Right atrium auricular region (tissue), 2 donors: ENCODE measurements at places on chromosomes 11 and 22.

GRCh38 chr11:121321614-121322243 is 29.2 kb downstream of the SC5D start:
- no peak for DNase-seq

DNA sequence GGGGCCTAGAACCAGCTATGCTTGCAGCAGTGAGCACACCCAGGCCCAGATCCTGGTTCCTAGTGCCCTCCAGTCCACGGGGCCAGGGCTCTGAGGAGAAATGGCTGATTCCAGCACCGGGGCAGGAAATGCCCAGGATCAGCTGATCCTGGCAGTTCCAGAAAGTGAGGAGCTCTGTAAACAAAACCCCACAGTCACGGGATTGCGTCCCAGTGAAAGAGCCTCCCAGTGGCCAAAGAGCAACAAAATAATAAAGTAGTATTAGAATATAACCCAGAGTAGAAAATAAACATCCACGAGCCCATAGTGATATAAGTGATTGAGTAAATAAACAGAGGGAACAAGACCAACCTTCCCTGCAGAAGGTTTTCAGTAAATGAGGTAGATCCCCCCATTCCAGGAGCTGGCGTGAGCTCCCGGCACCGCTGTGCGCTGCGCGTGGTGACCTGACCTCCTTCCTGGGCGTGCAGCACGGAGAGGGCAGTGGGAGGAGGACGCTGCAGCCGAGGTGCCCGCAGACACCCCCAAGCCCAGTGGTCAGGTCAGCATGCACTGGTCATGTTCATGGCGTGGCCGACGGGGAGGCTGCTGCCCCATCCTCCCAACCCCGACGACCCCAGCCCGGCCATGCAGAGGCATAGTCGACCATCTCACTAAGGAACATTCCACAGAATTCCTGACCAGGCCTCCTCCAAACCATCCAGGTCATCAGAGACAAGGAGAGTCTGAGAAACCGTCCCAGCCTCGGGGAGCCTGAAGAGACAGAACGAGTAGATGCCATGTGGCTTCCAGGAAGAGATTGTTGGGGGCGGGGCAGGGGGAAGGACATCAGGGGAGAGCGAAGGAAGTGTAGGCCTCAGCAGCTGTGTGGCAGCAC is 19.8 kb downstream of the PTDSS2 start:
- peak; percentile 80 for DNase-seq

- DNase-seq, result no peak
These were observed 14.8 kb upstream of the PRSS23 start for GRCh38 chr11:86785576-86785975.

DNA sequence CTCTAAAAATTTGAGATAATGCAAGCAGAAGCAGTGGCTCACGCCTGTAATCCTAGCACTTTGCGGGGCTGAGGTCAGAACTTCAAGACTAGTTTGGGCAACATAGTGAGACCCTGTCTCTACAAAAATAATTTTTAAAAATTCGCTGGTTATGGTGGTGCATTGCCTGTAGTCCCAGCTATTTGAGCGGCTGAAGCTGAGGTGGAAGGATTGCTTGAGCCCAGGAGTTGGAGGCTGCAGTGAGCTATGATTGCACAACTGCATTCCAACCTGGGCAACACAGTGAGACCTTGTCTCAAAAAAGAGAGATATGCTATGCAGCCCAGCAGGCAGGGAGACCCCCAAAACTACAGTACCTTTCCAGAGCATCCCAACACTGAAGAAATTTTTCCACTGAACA is 2.3 kb downstream of the CTSC start:
- DNase-seq, result no peak

DNA sequence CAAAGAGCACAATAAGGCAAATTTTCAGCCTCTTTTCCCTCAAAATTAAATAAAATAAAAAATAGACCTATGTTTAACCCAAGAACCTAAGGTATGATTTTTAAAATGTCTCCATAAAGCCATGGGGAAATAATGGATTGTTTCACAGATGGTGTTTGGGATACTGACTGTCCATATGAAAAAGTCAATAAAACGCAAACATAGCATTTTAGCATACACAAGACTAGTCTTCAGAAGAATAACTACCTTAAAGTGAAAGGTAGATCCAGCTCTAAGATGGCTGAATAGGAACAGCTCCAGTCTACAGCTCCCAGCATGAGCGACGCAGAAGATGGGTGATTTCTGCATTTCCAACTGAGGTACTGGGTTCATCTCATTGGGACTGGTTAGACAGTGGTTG is 16.1 kb downstream of the PTH start:
- DNase-seq, result no peak

GRCh38 chr11:73999581-74000306 is 9.1 kb downstream of the UCP3 start:
- no peak for DNase-seq

- no peak for DNase-seq
These were observed 303.5 kb upstream of the PDGFD start for GRCh38 chr11:104467404-104467803.

- peak; percentile 88 for DNase-seq
These were observed 28.8 kb downstream of the TOB2 start for GRCh38 chr22:41417622-41418390.

GRCh38 chr22:30717331-30717921 is 22.8 kb downstream of the OSBP2 start:
- no peak for DNase-seq

- DNase-seq, result peak; percentile 76
These were observed 87.0 kb upstream of the BLID start for GRCh38 chr11:122202951-122203456.

- no peak for DNase-seq
These were observed 11.4 kb downstream of the MOGAT2 start for GRCh38 chr11:75728992-75729391.

DNA sequence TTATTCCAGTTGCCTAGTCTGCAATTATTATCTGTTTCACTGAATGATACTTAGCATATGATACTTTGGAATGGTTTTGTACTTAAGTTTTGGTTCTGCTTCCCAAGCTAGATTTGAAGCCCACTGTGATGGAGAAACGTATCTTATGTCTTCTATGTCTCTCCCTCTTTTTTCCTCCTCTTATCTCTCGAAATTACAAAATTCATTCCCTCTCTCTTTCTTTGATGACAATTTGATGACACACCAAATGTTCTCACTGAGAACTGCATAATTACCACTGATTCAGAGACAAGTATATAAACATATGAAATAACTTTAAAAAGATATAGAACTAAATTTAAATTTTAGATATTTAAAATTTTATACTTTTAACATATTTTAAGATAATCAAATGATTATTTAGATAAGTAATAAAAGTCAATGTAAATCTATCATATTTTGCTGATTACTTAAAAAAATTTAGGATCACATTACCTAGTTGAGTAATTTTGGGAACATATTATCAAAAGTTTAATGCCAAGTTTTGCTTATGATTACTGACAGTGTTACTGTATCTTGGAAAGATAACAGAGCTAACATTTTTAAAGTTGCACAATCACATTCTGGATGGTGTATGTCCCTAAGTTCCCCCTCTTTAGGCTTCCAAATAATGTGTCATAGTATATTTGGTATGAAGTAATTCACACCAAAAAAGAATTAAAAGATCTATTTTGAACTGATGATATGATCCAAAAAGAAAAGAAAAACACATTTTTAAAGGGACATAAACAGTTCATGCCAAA is 255.3 kb downstream of the SBF2 start:
- DNase-seq, result no peak

GRCh38 chr11:3745161-3745560 is 52.2 kb downstream of the NUP98 start:
- DNase-seq, result no peak

DNA sequence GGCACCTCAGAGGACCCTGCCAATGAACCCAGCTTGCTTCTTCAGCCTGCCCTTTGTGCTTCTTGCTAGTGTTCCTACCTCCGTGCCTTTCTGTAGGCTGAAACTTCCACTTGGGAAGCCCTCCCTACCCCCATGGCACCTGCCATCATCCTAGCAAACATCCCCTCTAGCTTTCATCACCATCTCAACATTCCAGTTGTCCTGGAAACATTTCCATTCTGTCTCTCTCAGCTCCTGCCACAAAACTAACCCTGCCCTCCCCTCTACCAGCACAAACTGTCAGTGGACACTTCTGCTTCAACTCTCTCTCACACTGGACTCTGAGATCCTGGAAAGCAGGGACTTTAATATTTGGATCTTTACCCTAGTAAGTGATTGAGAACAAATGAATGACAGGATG is 525.8 kb upstream of the TENM4 start:
- DNase-seq, result no peak

- DNase-seq, result peak; percentile 83
These were observed at the start of gene SLC37A2 for GRCh38 chr11:125062931-125063428. Gene SLC37A2 (plus strand): TSS chr11:125063305. CDS start chr11:125063368, 63 bp downstream.

- no peak for DNase-seq
These were observed 1.0 kb downstream of the POU2AF3 start for GRCh38 chr11:111299101-111300026.

GRCh38 chr11:112357488-112357887 is 96.8 kb upstream of the PLET1 start:
- DNase-seq, result no peak

- DNase-seq, result no peak
These were observed 2.4 kb downstream of the MICAL2 start for GRCh38 chr11:12112750-12113149.

- no peak for DNase-seq
These were observed 217.8 kb downstream of the NELL1 start for GRCh38 chr11:20887137-20887536.

DNA sequence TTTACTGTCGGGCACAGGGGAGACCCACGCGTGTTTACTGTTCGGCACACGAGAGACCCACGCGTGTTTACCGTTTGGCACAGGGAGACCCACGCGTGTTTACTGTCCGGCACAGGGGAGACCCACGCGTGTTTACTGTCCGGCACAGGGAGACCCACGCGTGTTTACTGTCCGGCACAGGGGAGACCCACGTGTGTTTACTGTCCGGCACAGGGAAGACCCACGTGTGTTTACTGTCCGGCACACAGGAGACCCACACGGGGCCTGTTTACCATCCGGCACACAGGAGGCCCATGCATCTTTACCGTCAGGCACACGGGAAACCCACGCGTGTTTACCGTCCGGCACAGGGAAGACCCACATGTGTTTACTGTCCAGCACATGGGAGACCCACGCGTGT is 525.1 kb downstream of the BRD1 start:
- DNase-seq, result peak; percentile 23

- DNase-seq, result no peak
These were observed 9.4 kb upstream of the SAMM50 start for GRCh38 chr22:43945632-43946383.

DNA sequence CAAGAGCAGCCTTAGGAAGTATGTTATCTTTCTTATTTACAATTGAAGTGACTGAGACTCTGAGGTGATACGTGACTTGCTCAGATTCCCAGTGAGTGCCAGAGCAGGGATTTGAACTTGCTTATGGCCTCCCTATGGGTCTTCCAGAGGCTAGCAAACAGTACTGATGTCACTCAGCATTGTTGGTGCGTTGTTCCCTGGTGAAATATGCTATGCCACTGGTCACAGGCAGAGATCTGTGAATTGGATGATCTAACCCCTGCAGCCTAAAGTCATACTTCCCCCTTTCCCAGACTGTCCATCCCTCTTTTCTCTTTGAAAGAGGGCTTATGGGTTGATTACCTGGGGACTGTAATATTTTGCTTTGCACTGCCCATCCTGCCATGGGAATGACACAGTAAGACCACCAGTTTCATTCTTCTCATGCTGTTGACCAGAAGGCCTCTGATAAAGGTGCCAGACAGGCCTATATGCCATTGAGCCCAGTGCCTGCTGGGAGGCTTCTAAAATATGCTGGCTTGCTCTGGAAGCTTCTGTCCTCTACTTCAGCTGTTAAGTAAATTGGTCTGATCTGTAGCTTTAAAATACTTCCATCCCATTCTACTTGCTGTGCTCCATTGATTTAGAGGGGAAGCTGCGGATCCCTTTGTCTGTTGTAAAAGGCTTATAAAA is 152.2 kb upstream of the E2F8 start:
- peak; percentile 38 for DNase-seq

DNA sequence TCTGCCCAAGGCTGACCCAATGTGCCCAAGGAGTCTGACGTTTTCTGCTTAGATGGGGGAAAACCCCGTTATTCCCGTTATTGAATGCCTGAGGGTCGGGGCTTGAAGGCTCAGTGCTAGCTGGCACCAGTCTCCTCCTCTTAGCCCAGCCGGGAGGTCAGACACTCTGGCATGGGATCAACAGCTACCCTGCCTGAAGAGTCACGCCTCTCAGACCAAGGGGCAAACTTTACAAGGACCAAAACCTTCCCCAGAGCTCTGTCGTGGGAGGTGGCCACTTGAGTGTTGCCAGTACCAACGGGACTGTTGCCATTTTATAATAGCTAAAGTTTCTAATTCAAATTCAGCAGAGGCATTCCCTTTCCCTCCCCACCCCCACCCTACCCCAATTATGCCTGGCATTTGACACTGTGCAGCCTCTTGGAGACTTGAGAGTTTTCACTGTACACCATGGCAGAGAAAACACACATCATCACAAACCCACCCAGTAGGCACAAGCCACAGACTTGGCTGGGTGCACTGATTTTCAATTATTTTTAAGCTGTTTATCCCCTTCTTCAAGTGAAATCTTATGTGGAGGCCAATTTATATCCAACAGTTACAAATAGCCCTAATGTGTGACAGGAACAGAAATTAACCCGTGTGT is 137.5 kb upstream of the SYT13 start:
- no peak for DNase-seq

GRCh38 chr11:73317373-73317772 is 9.3 kb downstream of the ARHGEF17 start:
- DNase-seq, result no peak

GRCh38 chr11:45095691-45096010 is 50.8 kb upstream of the PRDM11 start:
- DNase-seq, result peak; percentile 2

GRCh38 chr11:64007629-64008282 is 21.5 kb downstream of the OTUB1 start:
- DNase-seq, result peak; percentile 85

- DNase-seq, result no peak
These were observed 889.5 kb downstream of the JRKL start for GRCh38 chr11:97279341-97279740.

GRCh38 chr11:15579287-15580001 is 464.7 kb downstream of the INSC start:
- DNase-seq, result no peak

- DNase-seq, result no peak
These were observed 21.9 kb upstream of the PARVG start for GRCh38 chr22:44158816-44159215.

DNA sequence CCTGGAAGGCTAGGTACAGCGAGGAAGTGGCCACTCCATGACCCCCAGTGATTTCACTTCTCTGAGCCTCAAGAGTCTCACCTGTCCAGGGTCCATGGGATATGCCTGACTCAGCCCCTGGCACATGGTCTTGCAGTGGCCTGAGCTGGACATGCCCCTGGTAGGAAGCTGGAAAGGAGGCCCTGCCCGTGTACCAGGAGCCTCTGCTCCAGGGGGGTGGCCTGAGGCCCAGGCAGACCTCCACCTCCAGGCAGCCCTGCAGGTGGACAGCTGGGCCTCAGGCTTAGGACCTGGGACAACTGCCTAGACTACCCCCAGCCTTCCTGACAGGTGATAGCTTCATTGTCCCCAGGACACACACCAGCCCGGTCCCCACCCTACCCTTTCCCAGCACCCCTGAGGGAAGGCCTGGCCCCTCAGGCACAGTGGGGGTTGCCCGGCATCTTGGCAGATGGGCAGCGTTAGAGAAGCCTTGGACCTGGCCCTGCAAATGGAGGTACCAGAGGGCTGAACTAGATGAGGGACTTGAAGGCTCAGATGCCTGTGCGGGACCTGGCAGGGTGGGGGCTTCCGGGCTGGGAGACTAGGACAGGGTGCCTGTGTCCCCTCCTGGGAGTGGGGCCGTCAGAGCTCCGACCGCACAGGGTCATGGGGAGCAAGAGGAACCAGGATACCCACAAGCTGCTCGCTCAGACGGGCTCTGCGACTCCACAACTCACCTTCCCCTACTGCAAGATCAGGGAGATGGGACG is 53.6 kb downstream of the CDKN1C start:
- no peak for DNase-seq

- no peak for DNase-seq
These were observed 4.4 kb downstream of the SLC2A11 start for GRCh38 chr22:23862103-23862502.
